Muscle of arm (tissue), 14 donors: ENCODE measurements at places on chromosomes 7 and 10. TPM values are rescaled to one million over a fixed set of nuclear protein-coding genes. Genes with fewer than 3 reads are reported as not detected.

The TMEM213 gene
- polyA plus RNA-seq: 0.10 TPM

The TMEM184A gene
- 0.57 TPM for polyA plus RNA-seq

The FAM25G gene
- not detected for polyA plus RNA-seq

The HMX2 gene
- polyA plus RNA-seq: not detected

The RHEB gene
- 93.1 TPM for polyA plus RNA-seq

The TMEM26 gene
- 10.9 TPM for polyA plus RNA-seq
